Tongue (tissue), 3 donors: ENCODE measurements at places on chromosomes 1 and 21.

- no peak for DNase-seq
These were observed 241.9 kb downstream of the RWDD3 start for GRCh38 chr1:95475686-95476457.

DNA sequence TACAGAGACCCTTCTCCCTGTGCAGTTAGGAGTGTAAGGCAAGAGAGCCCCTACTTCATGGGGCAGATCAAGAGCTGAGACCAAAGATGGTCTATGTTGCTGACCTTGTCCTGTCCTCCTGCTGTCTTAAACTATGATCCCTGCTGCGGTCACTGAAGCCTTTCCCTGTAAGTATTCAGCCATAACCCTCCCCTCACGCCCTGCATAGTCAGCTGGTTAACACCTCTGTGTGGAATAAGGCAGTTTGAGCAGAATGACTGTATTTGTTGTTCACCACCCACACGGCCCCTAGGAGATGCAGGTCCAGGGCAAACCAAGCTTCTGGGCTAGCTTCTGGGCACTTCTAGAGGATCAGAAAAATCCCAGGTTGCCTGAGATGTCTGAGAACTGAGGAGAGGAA is 356 bp downstream of the TSPAN1 start:
- DNase-seq: no peak

DNA sequence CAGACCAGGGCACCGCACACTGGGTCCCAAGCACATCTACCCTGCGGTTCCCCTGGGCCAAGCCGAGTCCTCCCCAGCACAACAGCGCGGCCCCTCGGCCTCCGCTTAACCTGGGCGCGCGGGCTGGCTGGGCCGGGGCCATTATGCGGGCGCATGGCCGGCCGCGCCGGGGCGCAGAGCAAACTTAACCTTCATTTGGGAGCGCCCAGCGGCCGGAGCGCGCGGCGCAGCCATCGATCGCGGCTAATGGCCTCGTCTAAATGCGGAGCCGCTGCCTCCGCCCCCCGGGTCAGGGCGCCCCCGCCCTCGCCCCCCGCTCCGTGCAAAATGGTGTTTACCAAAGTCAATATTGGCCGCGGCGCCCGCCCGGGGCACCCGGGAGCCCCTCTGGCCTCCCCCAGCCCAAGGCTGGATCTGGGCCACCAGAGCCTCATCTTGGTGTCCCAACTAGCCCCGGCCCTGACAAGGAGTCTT is 272.1 kb downstream of the TRABD2B start:
- DNase-seq: peak; percentile 26

DNA sequence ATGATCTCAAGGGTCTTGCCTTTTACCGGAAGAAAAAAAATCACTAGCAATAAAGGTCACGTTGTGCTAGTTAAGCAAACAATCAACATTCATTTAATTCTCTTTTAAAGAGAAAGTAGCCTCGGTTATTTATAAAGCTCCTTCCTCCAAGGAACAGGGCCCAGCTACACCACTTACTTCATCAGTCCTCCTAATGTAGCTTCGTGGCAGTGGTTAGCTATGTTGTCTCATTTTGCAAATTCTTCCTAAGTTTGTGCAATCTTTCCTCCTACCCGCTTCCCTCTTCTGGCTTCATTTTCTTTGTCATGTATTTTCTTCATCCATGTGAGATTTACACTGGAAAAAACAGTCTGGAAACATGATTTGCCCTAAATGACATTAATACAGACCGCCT is 554.2 kb downstream of the NUF2 start:
- peak; percentile 43 for DNase-seq

DNA sequence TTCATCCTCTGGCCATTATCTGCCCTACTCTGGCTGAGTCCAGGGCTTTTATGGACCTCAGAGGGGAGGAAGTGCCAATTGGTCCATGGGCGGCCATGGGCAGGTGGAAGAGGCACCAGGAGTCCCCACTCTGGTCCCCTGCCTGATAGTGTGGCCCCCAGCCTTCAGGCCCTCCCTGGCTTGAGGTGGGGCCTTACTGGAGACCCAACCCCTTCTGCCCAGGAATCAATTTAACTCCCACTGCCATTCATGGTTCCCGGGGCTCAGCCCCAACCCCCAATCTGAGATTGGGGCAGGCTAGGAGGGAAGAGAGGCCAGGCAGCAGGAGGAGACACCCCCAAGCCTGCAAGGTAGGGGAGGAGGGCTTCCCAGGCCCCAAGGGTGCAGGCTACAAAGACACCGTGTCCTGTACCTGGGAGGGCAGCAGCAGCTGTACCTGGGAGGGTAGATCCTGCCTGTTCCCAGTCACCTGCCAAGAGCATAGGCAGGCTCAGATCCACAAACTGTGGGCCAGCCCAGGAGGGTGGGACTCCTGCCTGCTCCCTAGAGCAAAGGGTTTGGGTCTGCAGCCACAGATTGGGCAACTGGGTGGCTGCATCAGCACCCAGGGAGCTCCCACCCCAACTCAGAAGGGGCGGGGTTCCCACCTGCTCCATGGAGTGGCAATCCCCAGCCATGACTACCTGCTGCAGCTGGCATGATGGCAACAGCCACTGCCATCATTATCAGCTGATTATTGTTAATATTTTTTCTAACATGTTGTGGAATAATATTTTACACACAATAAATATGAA is 1044.1 kb upstream of the B3GALT2 start:
- no peak for DNase-seq

- no peak for DNase-seq
These were observed 18.6 kb downstream of the FAM151A start for GRCh38 chr1:54604572-54605370.

DNA sequence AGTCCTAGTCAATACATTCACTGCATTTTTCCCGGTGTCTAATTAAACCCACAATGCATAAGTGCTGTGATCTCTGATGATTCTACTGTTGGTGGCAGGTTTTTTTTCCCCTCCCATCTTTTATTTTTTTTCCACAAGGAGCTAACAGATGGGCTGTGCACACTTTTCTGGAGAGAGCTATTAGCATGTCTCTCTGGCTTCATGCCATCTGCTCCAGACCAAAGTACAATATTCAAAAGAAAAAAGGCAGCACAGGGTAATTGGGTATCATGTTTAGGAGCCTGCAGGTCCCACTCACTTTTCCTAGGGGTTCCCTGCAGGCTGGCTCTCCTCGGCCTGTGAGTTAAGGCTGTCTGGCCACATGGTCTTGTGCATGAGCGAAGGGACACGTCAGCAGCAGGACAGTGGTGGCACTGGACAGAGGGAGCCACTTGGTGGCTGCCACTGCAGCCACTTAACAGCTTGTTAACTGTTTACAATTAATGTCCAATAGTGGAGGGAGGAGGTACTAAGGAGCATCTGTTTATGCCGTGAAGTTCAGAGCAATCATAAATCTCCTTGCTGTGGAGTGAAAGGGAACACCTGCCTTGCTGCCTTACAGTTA is 53.5 kb upstream of the C8B start:
- peak; percentile 17 for DNase-seq

- DNase-seq: peak; percentile 30
These were observed 1.2 kb downstream of the RUNX3 start for GRCh38 chr1:24928689-24929397.

DNA sequence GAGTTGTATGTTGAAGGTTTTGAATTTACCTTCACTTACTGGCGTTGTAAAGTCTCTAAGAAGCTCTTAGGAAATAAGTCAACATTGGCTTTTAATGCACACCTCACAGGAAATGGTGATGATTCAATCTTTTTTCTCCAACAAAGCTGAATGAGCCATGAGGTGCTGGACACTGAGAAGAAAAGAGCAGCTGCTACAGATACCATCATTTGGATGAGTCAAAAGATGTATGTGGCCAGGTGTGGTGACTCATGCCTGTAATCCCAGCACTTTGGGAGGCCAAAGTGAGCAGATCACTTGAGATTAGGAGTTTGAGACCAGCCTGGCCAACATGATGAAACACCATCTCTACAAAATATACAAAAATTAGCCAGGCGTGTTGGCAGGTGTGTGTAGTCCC is 3.3 kb upstream of the IL23R start:
- DNase-seq: no peak

DNA sequence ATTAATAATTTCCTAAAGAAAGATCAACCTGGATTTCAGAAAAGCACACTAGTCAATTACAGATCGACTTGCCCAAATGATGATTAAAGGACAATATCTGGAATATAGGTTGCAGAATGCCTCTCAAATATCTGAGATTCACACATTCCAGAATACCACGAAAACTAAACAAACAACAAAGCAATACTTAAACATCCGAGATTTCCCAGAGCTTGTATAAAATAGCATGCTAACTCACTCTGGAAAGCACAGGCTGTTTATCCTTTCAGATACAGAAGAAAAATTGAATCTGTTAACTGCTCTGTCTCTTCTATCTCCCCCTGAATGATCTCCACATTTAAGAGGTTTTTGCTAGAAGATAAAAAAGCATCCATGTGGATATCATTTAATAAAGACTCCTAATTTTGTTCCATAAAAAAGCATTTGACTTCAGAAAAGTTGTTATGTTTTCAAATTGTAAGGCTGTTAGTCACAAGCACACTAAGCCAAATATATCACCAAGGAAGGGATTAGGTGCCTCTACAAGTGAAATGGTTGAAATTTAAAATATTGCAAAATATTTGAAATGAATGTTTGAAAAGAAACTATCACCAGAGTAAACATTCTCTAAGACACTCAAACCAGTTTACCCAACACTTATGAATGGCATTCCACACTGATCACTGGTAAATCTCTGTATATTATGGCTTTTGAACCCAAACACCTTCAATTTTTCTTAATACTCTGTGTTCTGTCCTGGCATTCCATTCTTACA is 865.1 kb upstream of the ADAMTS5 start:
- no peak for DNase-seq

DNA sequence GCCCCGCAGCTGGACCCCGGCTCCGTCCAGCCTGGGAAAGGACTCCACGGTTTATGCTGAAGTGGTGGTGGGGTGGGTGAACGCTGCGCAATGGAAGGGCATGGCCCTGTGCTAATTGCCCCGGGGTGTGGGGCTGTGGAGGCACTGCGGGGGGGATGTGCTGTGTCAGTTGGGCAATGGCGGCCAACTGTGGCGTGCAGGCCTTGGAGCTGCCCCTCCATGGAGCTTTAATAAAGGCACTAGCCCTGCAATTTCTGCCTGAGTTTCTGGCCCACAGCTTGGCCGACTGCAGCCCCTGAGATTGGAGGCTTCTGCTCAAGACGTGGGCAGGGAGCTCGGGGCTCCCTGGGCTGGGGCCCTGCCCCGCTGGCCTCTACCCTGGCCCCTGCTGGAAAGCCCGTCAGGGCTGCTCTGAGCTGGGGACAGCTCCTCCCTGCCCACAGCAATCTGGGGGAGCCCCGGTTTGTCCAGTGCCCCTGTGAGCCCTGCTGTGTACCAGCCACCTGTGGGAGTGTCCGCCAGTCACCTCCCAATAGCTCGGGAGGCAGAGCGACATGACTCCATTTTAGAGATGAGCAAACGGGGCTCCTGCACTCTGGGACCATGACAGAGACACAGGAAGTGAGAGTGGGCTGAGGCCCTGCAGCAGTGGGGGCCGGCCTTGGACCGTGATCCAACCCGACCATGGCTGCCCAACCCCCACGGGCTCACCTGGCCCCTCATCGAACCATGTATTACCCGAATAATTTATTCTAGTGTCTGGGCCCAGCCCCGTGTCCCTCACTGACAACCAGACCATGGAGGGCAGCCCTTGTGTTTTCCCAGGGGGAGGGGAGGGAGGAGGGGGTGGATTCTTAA is 8.7 kb upstream of the TNFRSF14 start:
- DNase-seq: no peak

DNA sequence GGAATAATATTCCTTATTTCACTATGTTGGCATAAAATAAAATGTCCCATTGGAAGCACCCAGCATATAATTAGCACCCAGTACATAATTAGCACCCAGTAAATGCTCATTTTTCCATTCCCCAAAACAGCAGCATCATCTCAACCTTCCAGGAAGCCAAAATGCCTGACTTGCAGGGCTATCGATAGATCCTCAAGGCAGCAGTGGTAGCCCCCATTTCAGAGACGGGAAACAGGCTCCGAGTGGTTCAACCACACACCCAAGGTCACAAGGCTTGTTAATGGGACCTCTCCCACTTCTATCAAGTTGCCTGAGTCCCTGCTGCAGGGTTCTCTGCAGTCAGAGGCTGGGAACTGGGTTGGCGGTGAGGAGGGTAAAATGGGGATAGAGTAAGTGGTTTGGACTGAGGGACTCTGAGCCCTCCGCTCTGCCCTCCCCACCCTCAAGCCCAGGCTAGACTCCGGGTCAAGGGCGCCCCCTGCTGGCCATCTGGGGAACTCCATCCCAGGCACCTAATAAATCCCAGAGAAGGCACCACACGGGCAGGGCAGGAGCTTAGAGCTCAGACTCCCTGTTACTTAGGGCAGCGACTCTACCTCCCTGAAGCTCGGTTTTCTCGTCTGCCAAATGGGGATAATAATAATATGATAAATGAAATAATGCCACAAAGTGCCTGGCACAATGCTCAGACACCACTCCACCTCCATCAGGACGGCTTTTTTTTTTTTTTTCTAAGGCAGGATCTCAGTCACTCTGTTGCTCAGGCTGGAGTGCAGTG is 21.9 kb upstream of the LAPTM5 start:
- DNase-seq: peak; percentile 91

GRCh38 chr1:3930301-3931006 is 30.4 kb upstream of the C1orf174 start:
- no peak for DNase-seq

- DNase-seq: peak; percentile 57
These were observed at the start of gene IFNLR1 for GRCh38 chr1:24186993-24187790. IFNLR1 (minus strand) TSS chr1:24187289; CDS start chr1:24187248, 41 bp downstream.

DNA sequence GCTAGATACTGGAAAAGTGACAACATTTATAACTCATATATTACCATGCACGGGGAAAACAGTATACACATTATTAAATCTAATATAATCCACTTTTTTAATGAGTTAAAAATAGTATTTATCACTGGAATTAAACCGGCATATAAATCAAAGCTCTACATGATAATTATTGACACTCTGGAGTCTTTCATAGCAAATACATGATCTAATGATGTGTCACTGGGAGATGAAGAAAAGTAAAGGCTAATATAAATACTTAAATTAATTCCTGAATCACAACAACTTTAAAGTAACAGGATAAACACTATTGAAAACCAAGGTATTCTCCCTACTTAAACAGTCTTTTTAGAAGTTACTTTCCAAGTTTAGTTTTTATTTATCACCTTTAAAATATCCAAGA is 52.4 kb upstream of the ASPM start:
- DNase-seq: no peak

GRCh38 chr1:198519639-198520501 is 20.6 kb downstream of the ATP6V1G3 start:
- no peak for DNase-seq

DNA sequence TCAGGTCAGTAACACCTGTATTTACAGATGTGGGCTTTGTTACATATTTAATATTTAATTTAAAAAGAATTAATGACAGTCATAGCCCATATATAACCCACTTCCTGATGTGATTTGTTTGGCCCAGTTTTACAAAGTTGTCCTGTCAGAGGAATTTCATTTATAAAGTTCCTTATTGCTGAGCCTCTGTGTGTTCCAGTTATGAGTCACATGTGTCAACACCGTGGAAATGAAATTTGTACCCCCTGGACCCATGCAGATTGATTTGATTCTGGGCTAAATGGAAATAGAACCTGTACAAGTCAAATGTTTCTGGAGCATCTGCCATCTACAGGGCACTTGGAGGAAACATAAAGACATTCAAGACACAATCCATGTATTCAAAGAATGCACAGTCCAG is 149.2 kb downstream of the CACNA1E start:
- DNase-seq: peak; percentile 9

- no peak for DNase-seq
These were observed 22.9 kb downstream of the MEGF6 start for GRCh38 chr1:3588395-3588794.

- DNase-seq: peak; percentile 19
These were observed 613.9 kb downstream of the PTPRU start for GRCh38 chr1:29849991-29850757.
